NCI-H1105 (cell line): ENCODE measurements at places on chromosomes 5 and 9.
A peak's percentile ranks its signal among the peaks of the same experiment; 100 is the strongest.

DNA sequence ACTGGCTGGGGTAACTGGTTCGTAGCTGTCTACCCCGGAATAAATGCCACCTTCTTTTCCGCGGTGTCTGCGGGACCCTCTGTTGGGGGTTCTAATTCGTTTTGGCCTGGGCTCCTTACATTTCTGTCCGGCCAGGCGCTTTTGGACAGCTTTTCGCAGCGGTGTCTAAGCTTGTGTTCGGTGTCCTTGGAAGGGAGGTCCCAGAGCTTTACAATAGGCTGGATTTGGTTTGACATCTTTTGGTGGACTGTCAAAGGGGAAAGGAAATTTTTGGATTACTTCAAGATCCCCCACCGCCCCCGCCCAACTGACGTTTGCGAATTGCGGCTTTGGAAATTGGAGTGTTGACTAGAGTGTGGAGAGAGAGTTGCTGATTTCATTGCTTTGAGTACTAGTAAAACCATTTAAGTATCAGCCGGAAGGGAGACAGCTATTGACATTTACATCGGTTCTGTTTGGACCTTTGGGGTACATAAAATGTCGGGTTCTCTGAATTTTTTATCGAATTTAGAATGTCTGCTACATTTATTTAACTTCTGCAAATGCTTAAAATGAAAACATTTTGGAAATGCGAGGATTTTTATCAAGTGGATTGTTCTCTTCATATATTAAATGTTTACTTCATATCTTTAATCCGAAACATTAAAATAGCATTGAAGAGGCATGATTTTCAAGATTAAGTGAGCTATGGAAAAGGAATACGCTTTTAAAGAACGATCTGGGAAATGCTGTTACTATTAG lies 4.7 kb upstream of the PURA start:
- no peak for DNase-seq

DNA sequence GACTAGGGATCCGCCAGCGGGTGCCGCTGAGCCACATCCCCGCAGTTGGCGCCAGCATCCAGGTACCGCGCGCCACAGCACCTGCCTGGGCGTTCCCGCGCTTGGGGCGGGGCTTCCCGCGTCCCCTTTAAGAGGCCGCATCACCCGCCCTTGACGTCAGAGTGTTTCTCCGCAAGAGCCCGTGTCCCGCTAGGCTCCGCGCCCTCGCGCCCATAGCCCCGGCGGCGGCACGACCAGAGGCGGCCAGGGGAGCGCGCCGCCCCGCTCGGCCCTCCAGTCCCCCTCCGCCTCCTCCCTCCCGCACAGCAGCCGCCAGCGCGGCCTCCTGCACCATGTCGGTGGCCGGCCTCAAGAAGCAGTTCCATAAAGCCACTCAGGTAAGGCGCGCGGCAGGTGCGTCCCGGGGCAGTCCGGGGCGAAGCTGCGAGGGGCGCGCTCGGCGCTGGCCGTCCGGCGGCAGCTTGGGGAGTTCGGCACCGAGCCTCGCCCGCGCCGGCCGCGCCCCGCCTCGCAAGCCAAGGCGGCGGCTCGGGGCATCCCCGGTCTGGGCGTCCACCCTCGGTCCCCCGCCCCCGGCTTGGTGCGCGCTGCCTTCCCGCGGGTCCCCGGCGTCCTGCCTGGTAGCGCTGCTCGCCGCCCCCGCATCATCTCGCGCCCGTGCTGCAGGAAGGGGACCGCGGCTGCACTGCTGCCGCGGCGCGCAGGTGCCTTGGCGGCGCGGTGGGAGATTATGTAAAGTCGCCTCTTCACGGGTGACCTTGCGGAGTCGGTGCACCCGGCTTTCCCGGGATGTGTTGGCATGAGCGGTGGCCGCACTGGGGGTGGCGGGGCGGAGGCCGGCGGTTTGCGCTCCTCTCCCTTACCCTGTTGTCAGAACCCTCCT lies at the start of gene SH3GL2:
Gene SH3GL2, plus strand, starts transcription at position 156 of the 883 bp plus-strand sequence.
- peak; percentile 94 for DNase-seq

- no peak for DNase-seq
Observed at GRCh38 chr5:109351988-109352864, 57.5 kb downstream of the PJA2 start.

GRCh38 chr5:131769961-131770360 lies 26.9 kb downstream of the FNIP1 start:
- no peak for DNase-seq

- no peak for DNase-seq
Observed at GRCh38 chr9:135932656-135933055, 25.3 kb upstream of the CAMSAP1 start.
